Activated CD8-positive, alpha-beta memory T cell treated with anti-CD3 and anti-CD28 coated beads, Interleukin-2, amount 10 ng/mL, durations not matched to agents 7 days and 5 days (primary cell): ENCODE measurements at places on chromosomes 7 and 10. TPM values are rescaled to one million over a fixed set of nuclear protein-coding genes. Genes with fewer than 3 reads are reported as not detected.
A peak's percentile ranks its signal among the peaks of the same experiment; 100 is the strongest.

Gene SH2D4B
- total RNA-seq, result 0.09 TPM

- DNase-seq, result peak; percentile 36
Measured at GRCh38 chr7:142908921-142909890, 23.7 kb upstream of the TRPV6 start.

Gene PITX3
- total RNA-seq, result not detected

DNA sequence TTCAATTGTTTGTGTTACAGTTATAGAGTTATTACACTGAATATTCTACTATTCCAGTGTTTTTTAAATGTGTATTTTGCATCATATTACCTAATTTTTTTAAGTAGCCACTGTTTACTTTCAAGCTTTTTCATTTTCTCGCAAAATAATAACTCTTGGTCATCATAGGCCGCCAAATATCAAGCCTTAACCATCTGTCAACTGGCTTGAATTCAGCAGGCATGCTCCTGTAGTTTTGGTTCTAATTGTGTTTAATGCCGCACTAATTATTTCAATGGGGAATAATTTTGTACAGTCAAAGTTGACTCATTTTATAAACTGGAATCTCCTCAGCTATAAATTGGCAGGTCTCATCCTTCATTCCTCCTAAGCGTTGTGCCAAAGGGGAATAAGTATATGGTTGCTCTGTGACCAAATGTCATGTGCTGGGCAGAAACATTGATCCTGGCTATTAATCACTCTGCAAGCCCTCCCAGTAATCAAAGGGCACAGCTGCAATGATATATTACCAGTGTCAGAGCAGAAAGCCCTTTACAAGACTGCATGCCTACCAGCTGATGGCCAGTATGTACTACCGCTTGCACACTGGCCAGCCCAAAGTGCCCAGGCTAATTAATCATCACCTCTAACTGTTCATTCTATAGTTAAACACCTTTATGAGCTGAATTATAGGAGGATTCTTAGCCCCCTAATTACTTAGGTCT, 74.8 kb downstream of the SKAP2 start:
- DNase-seq, result no peak

DNA sequence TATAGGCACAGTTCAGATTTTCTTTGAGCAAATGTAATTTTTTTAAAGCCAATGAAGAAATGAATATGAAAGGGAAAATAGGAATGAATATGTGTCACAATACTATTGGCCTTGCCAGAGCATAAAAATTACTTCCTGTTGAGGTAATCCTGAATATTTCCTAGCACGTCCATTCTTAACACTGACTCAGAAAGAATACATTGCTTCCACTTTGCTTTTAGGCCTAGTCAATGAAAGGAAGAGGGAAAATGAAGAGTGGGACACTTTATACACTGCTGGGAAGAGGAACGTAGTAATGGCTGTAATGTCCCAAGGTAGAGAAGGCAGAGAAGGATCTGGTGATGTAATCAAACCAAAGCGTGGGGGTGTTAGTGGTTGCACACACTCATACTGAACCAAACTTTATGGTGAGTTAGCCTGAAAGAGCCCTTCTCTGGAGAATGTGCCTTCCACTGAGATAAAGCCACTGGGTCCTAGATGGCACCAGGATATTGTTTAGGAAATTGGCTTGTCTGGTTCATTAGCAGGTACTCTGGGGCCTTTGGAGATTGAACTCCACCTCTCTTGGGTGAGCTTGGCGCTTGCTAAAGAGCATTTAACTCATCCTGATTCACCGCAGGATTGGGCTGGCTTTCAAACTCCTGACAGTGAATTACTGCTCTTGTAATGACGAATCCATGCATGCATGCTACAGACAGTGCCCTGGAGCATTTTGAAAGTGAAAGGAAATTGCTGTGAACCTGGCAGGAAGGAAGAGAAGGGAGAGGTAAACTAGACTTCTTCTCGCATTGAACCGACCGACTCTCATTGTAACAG, 254.9 kb downstream of the KIAA1217 start:
- peak; percentile 45 for DNase-seq

GRCh38 chr7:22176791-22177412, 180.1 kb downstream of the RAPGEF5 start:
- no peak for DNase-seq

Gene ELN
- not detected for total RNA-seq

DNA sequence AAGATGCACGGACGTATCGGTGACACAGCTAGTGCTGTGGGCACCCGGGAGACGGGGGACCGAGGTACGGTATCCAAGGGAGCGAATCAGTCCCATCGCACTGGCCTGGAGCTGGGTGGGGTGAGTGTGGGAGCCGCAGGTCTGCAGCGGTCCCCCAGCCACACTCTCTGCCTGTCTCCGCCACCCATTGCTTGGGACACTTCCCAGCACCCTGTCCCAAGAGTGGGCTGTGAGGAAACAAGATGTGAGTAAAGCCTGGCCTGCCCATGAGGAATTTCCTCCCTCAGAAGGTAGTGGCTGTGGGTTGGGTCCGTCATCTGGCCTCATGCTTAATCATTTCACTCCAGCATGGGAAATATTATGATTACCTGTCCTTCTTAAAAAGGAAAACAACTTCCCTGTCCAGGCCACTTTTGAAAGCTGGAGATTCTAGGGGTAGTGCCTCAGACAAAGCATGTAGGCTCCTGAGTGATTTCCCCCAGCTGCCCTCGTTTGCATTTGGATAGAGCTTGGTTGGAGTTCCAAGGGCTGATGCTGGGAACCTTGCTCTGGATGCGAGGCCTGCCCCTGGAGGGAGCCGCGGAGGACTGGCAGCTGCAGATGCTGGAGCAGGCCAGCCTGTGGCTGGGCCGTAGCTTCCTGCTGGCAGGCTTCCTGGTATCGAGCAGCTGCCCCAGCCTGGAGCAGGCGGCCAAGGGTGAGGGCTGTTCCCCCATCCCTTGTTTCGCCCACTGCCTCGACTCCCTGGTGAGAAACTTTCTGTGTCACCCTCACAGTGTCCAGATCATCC, 6.2 kb upstream of the ACTR3C start:
- DNase-seq, result no peak
